ENCODE measurements at places on chromosomes 16 and 17.

GRCh38 chr17:81032641-81033480 is 2.1 kb upstream of the BAIAP2 start:
- DNase-seq, result no peak

GRCh38 chr16:4358831-4359561 is 7.9 kb upstream of the PAM16 start:
- peak; percentile 16 for DNase-seq

GRCh38 chr17:17849147-17849820 is 12.5 kb upstream of the SREBF1 start:
- DNase-seq, result no peak

DNA sequence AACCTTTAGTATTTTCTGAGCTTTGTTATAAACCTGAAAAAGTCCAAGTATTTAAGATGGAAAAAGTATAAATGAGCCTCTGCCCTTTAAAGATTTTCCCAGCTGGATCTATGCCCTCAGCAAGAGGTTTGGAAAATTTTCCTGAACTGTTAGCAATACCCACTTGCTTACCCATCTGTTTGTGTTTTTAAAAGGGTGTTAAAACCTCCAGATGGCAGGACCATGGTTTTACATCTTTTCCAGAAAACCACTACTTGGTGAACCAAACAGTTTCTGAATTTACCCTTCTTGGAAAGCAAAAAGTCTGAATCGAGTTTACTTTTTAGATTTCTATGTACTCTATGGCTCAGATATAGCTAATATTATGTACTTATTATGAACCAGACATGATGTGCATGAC is 719 bp downstream of the PMFBP1 start:
- no peak for DNase-seq

- no peak for DNase-seq
Measured at GRCh38 chr16:25478476-25478875, 213.3 kb upstream of the HS3ST4 start.

GRCh38 chr17:38459567-38459966 is 31.3 kb downstream of the ARHGAP23 start:
- DNase-seq, result no peak

- no peak for DNase-seq
Measured at GRCh38 chr16:85555719-85556455, 57.2 kb upstream of the GSE1 start.

GRCh38 chr17:34241062-34241461 is 14.0 kb upstream of the CCL2 start:
- no peak for DNase-seq

- DNase-seq, result no peak
Measured at GRCh38 chr16:3536271-3536731, 35.5 kb downstream of the CLUAP1 start.

GRCh38 chr16:28491970-28492474 is at the start of gene CLN3:
CLN3 (minus strand) TSS chr16:28492074; CDS start chr16:28491759, 315 bp downstream.
- peak; percentile 90 for DNase-seq

- DNase-seq, result no peak
Measured at GRCh38 chr17:78357177-78357586, 2.7 kb downstream of the SOCS3 start.

- DNase-seq, result no peak
Measured at GRCh38 chr16:2985893-2986355, 5.7 kb upstream of the PKMYT1 start.

DNA sequence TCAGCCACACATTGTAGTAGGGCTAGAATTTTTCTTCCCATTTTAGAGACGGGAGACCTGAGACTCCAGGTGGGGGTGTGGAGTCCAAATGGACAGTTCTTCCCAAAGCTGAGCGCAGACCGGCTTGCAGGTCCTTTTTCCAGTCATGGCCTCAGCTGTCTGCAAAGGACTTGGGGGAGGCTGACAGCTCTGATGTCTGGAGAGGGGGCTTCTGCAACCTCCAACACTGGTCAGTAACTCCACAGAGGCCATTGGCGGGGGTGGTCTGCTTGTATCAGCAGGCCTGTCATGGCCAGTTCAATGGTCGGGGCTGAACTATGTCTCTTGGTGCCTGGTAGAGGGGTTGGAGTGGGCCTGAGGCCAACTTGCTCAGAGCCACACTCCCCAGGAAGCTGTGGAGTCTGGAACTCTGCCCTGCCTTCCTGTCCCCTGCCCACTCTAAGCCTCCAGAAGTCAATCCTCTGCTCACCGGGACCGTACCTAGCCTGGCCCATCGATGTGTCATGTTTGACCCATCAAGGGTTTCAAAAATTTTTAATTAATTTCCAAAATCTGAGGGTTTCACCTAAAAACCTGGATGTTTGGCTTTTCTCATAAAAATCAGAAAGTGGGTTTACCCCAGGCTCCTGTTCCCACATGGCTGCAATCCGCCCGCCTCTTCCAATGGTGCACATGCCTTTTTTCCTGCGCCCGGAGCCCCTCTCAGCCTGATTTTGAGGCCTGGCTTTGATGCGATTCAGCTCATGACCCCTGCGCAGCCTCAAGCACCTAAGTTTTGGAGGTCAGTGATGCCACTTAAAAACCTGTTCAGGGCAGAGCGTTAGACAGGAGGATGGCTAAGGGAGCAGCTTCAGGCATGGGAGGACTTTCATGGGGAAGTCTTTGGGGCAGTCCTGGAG is 39.9 kb downstream of the SNX20 start:
- no peak for DNase-seq

DNA sequence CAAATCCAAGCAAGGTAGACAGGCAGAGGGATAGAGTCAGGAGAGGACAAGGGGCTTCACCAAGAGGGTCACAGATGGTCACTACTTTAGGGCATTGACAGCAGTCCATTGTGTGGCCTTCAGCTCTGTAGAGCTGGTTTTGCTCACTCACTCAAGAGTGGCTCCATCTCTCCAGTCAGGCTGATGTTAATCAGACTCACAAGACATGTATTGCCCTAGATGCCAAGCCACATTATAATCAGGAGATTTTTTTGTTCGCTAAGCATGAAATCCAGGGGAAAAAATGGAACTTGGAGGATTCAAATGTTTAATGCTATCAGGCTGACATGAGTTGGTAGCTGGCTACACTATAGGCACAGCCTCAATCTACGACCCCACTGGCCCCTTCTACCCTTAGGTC is 32.5 kb downstream of the CD300LF start:
- no peak for DNase-seq

DNA sequence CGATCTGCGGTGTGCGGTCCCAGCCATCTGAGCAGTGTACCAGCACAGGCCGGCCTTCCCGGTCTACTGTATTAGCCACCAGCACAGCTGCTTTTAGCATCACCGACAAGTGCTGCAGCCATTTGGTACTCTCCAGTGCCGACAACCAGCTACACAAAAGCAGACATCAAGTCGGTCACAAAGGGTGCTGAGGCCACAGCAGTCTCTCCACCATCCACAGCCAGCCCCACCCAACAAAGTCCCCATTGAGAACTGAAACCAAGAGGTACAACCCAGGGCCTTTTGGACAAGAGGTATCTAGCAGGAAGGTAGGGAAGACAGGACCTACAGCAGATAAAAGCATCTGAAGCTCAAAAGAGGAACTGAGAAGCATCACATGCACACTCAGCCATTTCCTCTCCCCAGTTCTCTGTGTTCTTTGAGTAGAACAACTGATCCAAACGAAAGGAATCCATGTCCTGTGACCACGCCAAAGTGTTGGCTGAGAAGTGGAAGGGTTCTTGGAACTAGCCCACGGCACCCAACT is 9.5 kb downstream of the MTMR4 start:
- DNase-seq, result no peak

DNA sequence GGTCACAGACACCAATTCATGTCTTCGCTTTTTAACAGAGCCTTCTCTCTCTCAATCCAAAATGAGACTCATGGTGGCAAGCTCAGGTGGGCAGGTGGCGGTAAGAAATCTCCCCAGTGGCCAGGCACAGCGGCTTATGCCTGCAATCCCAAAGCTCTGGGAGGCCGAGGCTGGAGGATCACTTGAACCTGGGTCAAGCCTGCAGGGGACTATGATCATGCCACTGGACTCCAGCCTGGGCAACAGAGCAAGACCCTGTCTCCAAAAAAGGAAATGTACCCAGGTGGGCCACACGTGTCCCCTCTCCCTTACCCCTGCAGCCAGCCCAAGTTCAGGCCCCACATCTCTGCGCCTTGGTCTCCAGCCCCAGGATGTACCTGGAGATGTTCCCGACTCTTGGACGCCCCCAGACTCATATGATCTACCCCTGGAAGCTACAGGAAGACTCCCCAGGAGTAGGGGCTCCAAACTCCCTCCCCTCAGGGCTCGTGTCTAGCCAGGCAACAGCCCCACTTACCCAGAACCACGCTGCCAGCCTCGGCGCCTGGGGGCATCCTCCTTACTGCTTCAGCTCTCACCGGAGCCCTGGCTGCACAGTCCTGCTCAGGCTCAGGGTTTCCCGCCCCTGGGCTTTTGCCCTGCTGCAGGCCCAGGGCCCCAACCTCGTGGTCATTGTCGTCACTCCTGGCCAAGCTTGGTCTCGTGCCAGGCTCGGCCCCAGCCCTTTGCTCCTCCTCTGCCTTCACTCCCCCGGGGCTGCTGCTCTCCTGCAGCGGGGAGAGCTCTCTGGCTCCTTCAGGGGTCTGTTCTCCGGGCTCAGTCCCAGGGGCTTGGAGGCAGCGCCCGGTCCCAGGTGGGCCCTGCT is 16.2 kb downstream of the MYLK3 start:
- no peak for DNase-seq

DNA sequence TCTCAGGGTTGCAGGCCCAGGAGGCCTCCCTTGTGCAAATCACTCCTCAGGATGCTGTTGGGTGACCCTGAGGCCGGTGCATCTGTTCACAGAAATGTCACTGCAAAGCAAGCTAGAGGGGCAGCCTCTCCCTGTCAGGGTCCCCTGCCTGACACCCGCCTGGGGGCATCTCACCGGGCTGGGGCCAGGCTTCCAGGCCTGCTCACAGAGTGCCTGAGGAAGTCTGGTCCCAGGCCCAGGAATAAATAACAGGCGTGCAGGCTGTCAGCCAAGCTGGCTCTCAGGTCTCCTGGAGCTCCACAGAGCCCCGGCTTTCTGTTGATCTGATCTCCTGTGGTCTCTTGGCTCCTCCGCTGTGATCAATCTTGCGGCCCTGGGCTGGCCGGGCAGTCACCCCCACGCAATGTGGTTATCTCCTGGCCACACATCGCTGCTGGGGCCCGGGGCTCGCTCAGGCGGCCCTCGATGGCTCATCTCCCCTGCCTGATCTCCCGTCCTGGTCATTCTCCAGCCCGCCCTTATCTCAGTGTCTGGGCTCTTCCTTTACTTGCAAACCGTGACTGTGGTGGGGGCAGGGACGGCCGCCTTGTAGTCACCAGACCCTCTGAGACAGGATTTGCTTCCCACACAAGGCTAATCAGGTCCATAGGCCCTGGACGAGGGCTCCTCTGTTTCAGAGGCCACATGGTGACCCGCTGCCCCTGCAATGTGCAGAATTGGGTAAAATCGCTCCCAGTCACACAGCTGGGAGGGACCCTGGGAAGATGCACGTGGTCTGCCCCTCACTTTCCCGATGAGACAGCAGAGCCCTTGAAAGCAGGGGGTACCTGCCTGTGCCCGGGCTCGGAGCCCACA is 231.2 kb upstream of the GSE1 start:
- peak; percentile 31 for DNase-seq

DNA sequence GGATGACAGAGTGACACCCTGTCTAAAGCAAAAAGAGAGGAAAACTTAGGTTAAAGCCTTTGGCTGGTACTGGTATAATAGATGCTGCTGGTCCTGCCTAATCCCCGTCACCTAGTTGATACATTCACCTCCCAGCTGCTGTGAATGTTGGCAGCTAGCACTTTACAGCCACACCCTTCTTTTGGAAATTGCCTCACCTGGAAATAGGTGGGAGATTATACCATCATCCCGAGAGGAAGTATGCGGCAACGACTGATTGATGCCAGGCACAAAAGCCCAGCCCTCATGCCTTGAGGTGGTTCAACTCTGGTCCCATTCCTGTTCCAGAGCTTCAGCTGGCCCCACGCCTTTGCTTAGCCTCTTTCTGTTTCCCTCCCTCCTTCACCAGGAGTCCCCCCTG is 53.2 kb upstream of the SIAH1 start:
- no peak for DNase-seq

GRCh38 chr16:30122604-30123160 is 338 bp downstream of the MAPK3 start:
- no peak for DNase-seq

- DNase-seq, result no peak
Measured at GRCh38 chr16:67364600-67365235, 28.6 kb downstream of the TPPP3 start.

DNA sequence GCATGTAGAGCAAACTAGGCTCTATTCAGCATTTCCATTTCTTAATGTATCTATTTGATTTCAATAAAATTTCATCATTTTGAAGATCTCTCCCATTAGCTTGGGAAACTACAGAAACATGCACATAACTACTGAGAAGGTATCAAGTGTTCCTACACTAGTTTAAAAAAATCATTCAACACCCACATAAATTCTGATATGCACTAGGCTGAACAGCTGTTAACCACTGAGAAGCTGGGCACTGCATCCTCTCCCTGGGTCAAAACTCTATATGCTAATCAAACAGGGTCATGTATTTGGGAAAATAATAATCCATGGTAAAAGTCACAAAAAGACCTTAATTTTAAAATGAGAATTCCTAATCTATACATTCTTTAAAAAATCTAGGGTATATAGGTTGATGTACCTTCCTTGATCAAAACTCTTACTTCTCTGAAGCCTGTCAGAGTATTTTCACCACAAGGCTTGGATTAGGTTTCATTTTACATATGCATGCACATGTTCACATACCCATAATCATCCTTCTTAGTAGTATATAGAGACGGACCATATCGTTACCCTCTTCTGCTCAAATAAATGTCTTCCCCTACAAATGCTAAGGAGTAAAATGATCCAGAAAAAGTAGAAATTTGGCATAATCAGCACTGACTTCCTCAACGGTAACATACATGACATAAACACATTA is 57.2 kb downstream of the KANSL1 start:
- no peak for DNase-seq

DNA sequence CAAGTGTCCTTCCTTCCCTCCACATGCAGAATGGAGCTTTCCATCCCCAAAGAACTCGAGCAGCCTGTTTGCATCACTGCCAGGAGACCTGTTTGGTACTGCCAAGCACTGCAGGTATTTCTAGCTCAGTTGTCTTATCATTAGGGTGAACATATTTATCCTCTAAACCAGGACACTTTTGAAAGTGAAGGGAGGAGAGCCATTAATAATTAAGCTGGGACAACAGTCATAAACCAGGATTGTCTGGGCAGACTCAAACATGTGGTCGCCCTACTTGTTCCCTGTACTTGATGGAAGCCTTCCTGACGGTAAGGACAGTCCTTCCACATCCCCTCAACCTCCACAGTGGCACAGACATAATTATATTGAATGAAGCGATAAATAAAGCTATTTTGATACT is 67.4 kb downstream of the PRKCA start:
- no peak for DNase-seq
